ENCODE measurements at places on chromosomes 2 and 18.

- DNase-seq = no peak
These were observed 1010.0 kb upstream of the CELF4 start for GRCh38 chr18:38575648-38576047.

GRCh38 chr2:11073251-11073650, 82.0 kb upstream of the SLC66A3 start:
- DNase-seq = peak; percentile 52

GRCh38 chr2:69776886-69777785, 35.2 kb downstream of the ANXA4 start:
- no peak for DNase-seq

DNA sequence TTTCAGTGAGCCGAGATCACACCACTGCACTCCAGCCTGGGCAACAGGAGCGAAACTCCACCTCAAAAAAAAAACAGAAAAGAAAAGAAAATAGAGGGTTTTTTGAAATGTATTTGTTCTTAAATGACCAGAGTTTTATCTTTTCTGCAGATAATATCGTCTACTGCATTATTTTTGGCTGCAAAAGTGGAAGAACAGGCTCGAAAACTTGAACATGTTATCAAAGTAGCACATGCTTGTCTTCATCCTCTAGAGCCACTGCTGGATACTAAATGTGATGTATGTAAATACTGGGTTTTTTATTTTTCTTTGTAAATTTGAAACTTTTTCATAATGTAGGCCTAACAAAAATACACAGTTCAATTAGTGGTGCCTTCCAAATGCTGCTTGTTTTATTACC, 18.1 kb downstream of the CCNT2 start:
- DNase-seq = no peak

- DNase-seq = no peak
These were observed 567.5 kb downstream of the SLC4A3 start for GRCh38 chr2:220194630-220195584.

DNA sequence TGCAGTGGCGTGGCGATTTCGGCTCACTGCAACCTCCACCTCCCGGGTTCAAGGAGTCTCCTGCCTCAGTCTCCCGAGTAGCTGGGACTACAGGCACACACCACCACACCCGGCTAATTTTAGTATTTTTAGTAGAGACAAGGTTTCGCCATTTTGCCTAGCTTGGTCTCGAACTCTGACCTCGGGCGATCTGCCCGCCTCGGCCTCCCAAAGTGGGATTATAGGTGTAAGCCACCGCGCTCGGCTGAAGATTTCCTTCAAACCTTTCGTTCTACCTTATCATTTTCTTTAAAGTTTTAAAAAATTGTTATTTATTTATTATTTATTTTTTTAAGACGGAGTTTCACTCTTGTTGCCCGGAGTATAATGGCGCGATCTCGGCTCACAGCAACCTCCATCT, 979 bp upstream of the WDR43 start:
- no peak for DNase-seq

GRCh38 chr2:171136024-171136423, 24.7 kb downstream of the TLK1 start:
- DNase-seq = no peak

- DNase-seq = no peak
These were observed 122.5 kb downstream of the FHOD3 start for GRCh38 chr18:36419900-36420531.

DNA sequence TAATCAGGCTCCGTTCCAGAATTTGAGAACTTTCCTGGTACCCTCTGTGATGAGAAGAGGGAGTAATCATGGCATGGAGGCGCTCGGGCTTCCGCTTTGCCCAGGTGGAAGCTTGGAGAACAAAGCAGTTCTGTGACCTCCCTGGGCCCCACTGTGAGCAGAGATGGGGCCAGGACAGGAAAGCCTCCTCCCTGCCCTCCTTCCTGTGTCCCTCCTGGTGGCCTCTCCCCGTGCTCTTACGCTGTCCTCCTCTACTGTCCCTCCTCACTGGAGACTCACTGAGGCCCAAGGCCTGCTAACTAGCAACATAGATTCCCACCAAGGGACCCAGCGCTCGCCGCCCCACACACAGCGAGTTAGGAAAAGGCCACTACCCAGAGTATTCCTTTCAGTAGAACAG, 119.8 kb downstream of the MAPK4 start:
- DNase-seq = no peak

DNA sequence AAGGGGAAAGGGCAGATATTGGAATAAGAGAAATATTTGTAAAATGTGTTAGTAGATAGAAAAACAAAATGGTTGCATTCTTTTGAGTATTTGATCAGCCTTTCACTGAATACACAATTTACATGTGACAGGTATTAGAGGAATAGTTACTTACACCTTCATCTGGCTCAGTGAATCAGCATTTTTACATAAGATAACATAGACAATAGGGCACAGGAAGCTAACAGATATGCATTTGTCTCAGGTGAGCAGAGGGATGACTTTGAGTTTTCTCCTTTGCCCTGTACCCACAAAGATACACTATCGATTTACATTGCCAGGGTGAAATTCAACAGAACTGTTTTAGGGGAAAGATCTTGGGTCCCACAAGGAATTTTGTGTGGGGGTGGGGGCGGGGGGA, 373.1 kb upstream of the NETO1 start:
- DNase-seq = no peak

DNA sequence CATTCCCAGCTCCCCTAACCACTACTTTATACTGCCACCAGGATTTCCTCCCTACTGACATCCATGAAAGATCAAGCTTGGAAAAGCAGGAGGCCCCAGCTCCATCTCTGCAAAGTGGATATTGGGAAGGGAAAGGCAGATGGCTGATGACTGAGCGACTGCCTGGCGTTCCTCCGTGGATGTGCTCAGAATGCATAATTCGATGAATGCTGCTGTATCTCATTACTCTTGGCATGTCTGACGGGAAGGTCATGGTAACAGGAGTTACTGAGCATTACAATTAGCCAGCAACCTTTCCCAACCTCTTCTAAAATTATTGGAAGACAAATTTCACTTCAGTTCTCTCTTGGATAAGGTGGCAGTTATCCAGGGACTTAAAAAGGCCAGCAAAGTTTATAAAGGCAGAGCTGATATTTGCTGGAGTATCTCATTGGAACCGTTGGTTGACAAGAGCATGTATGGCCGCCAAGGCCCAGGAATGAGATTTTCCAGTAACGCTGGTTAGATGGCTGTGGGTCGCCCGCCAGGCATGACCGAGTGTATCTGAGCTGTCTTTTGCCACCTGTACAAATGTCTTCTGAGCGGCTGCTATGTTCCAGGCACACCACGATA, 34.5 kb downstream of the KCNE4 start:
- no peak for DNase-seq

GRCh38 chr2:157471078-157471477, 27.2 kb upstream of the CYTIP start:
- no peak for DNase-seq

DNA sequence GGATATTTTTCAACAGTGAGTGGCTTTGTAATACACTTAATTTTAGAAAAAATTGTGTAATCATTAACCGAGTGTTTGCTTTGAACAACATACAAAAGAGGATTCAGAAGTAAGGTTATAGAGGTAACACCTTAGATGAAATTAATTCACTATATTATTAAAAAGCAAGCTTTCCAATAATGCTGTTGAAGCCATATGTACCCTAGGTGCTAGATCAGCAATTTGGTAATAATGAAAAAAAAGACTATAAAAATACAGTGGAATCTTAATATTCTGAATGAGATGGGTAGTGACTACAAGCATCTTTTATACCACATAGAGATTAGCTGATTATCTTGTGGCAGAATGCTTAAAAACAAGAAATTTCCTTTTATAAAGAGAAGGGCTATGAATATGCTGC, 115.1 kb upstream of the FAM136A start:
- DNase-seq = no peak

GRCh38 chr18:22613058-22613690, 195.5 kb upstream of the CTAGE1 start:
- no peak for DNase-seq

DNA sequence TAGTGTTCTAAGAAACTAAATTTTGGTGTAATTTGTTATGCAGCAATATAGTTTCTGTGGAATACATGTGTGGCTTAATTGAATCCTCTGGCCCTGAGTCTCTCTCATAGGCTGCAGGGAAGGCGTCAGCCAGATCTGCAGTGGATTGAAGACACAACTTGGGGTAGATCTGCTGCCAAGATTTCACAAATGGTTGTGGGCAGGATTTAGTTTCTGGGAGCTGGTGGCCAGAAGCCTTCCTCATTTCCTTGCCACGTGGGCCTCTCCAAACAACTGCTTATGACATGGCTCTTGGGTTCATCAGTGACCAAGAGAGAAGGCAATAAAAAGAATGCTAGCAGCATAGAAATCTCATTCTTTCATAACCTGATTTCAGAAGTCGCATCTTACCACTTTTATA, 28.2 kb downstream of the CCDC102B start:
- DNase-seq = no peak

DNA sequence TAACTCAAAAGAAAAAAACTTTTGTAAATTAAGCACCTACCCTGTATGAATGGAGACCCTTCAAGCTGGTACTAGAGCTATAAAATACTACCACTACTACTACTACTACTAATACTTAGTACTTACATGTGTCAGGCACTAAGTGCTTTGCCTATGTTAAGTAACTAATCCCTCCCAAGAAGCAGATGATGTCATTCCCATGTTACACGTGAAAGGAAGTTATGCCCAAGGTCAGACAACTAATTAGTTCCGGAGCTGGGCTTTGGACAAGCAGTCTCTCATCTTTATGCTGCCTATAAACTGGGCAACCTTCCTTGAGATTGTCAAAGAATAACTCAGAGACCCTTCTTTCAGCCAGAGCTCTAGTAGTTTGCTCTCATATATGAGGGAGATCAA, 13.9 kb upstream of the ATP6V1B1 start:
- DNase-seq = peak; percentile 24

GRCh38 chr2:231497651-231498050, 32.6 kb downstream of the NMUR1 start:
- DNase-seq = no peak

DNA sequence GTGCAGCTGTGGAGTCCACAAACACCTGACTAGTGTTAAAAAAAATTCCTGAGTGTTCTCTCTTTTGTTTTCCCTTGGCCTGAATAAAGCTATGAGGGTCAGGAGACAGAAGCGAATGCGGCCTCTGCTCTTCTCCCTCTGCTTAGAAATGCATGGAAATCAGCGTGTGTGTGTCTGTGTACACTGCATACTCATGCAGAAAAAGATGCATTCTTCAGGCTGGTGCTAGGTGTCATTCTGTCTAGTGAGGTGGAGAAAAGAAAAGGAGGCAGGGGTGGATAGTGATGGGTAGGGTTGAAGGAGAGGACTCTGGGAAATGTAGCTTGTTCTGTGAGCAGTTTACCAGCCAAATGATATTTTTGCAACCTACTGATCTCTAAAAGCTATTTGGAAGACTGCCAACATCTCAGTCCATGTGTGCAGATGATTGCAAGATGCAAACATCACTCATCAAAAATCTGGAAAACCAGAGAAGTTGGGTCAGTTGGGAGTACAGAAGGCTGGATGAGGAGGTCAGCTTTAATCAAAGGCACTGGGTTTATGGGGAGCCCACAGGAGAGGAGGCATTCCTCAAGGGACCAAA, 177.7 kb downstream of the INSIG2 start:
- DNase-seq = no peak

DNA sequence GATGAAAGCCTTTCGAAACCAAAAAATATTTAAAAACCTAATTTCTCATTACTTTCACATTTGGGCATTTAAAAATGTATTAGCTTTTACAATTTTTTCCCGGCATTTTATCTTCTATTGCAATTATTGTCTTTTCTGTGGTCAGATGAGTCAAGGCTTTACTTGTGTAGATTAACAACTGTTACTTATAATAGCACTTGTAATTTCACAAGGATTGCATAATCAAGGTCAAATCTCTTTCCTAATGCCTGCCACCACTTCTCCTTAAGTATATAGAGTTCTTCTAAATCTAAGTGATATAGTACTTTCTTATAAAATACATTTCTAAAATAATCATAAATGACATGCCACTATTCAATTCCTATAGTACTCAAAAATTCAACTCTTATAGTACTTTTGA, 67.2 kb downstream of the SLC8A1 start:
- peak; percentile 94 for DNase-seq

DNA sequence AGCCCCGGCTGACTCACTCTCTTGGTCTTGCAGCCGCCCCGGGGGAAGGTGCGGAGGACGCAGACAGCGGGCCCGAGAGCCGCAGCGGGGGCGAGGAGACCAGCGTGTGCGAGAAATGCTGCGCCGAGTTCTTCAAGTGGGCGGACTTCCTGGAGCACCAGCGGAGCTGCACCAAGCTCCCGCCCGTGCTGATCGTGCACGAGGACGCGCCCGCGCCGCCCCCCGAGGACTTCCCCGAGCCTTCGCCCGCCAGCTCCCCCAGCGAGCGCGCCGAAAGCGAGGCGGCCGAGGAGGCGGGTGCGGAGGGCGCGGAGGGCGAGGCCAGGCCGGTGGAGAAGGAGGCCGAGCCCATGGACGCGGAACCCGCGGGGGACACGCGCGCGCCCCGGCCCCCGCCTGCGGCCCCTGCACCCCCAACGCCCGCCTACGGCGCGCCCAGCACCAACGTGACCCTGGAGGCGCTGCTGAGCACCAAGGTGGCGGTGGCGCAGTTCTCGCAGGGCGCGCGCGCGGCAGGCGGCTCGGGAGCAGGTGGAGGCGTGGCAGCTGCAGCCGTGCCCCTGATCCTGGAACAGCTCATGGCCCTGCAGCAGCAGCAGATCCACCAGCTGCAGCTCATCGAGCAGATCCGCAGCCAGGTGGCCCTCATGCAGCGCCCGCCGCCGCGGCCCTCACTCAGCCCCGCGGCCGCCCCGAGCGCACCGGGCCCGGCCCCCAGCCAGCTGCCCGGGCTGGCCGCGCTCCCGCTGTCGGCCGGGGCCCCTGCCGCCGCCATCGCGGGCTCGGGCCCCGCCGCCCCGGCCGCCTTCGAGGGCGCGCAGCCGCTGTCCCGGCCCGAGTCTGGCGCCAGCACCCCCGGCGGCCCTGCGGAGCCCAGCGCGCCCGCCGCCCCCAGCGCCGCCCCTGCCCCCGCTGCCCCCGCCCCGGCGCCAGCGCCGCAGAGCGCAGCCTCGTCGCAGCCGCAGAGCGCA, 12.7 kb downstream of the SALL3 start:
- DNase-seq = no peak

DNA sequence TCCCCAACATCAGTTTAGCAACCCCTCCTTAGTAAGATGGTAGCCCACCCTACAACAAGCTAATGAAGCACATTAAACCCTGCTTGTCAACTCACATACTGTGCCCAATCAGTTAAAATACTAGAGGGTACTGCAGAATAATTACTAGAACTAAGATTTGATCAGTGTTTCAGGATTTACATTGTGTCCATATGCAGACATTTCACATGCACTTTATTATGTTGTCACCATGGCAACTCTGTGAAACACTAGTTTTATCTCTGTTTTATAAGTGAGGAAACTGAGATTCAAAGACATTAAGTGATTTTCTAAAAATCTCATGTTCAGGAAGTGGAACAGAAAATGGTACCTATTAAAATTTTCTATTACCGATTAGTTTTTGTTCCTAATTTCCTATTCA, 61.7 kb downstream of the CYBRD1 start:
- DNase-seq = no peak

DNA sequence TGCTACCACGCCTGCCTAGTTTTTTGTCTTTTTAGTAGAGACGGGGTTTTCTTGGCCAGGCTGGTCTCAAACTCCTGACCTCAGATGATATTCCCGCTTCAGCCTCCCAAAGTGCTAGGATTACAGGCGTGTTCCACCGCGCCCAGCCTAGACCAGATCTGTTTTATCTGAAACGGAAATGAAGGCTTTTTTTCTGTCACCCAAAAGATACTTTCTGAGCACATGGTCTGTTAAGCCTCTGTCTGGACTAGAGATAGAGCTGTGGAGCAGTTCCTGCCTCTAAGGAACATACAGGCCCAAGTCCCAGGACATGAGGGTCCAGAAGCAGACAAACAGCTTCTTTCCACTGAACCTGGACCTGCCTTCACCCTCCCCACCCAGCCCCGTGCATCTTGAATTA, 43.6 kb upstream of the PTMA start:
- DNase-seq = peak; percentile 67

Data from fibroblast of villous mesenchyme (primary cell).